ENCODE measurements at places on chromosomes 7 and 10.

DNA sequence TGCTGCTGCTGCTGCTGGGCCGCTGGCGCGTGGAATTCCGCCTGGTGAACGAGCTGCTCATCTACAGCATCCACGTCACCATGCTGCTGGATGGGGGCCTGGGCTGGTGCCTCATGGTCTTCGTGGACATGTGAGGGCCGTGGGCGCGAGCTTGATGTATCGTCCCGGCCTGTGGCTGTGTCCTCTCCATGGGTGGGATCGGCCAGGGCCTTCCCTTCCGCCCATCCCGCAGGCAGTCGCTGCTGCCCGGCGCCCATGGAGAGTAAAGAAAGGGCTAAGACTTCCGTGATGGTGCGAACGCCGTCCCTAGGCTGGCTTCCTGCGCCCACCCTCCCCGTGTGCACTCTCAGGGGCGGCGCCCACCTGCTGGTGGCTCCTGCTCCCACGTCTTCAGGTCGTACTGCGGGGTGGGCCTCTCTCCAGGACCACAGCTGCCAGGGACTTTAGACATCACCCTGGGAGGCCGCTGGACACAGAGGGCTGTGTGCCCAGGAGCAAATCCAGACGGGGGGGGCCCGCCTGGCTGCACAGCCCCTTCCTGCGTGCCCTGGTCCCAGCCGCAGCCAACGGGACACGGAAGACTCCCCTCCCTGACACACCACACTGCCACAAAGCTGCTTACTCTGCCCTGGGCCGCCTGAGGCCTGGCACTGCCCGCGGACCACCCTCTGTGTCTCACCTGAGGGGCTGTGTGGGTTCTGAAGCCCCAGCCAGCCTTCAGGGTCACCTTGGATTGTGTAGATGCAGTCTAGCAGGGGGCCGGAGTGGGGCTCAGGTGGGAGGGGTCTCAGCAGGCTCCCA is 167.5 kb downstream of the SEPTIN7 start:
- DNase-seq: no peak

- DNase-seq: no peak
Observed at GRCh38 chr10:35166607-35167006, 40.0 kb downstream of the CREM start.

DNA sequence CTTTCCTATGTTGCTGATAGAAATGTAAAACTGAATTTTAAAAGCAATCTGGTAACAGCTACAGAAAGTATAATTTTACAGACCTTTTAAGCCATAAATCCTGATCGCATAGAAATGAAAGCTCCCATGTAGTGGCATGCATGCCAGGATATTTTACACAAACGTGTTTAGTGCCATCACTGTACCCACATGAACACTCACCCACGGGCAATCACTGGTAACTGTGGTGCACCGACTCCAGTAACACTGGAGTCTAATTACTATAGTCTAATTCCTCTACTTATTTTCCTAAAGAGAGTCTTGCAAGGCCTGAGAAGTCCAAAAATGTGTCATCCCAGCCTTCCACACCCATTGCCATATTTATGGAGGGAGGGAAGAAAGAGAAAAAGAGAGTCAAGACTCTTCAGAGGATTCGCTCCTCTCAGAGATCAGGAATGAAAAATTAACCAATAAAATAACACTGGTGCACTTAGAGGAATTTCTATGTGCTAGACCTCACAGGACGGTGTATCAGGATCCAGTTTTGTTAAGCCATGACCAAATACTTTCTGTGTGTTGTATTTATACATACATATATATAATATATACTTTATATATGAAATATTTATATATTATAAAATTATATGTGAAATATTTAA is 48.9 kb upstream of the AKR1C1 start:
- no peak for DNase-seq

GRCh38 chr10:127450644-127451043 is 98.5 kb upstream of the NPS start:
- no peak for DNase-seq

DNA sequence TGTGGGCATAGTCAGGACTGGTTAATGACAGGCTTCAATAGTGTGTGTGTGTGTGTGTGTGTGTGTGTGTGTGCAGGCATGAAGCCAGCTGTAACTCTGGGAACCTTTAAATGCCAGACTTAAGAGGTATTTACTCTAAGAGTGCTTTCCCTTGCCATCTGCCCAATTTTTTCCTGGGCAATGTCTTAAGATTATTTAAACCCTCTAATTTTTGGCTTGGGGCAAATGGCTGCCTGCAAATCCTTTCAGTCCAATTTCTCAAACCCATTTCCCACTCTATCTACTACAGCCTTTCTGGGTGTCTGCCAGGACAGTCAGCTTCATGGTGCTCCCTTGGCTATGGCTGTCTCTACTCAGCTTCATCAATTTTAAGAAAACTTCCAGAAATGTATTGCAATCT is 62.6 kb upstream of the C1GALT1 start:
- no peak for DNase-seq

- DNase-seq: no peak
Observed at GRCh38 chr7:39693812-39694211, 70.4 kb downstream of the RALA start.

DNA sequence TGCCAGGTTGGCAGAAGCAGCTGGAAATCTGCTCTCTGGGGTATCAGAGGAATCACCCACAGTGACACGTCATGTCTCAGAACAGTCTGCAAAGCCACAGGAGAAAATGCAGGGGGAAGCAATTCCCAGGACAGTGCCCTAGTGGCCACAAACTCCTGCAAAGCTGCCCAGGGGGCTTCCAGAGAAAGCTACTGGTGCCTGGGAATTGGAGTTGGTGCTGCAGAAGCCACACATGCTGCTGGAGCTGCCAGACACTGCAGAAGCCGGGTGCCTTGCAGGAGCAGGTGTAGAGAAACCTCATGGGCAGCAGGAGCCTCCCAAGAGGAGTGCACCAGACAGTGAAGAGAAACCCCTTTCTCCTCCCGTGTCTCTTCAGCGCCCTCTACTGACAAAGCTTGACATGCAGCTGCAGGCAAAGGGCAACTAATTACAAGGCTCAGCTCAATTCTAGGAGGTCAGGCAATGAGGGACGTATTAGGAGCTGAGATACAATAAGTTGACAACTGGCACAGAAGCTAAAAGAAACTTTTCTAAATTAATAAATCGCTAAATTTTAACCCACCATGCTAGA is 30.2 kb upstream of the NUB1 start:
- DNase-seq: no peak
